ENCODE measurements at places on chromosomes 1 and 21.

DNA sequence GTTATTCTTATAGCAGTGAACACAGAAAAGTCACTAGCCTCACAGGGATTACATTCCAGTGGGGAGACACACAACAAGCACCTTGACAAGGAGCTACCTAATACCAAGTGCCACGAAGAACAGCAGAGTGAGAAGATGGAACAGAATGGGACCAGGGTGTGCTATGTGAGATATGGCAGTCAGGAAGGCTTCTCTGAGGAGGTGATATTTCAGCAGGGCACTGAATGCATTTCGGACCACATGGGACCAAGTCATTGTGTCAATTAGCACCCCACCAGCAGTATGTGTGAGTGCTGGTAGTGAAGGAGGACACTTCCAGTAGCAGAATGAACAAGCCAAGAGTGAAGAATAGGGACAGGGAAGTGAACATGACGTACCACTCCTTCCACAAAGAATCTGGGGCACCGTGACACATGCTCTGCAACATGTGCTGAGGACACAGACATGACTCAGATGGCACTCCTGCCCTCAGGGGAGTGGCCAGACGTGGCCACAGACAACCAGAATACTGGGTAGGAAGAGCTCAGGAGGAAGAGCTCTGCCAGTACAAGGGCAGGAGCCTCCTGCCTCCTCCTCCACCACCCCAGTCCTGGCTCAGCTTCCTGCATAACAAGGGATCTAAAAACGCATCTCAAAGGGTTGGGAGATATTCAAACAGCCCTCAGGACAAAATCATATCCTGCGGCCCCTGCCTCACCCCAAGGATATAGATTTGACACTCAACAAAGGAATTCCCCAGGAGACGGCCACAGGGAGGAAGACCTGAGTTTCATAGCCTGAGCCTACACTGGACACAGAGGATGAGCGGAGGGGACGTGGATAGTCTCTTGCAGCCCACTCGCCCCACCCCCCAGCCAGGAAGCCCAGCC, 102.5 kb downstream of the TRABD2B start:
- no peak for DNase-seq
- no peaks in the 10 kb centered on the region for H3K27me3 ChIP-seq
- peaks cover 6% of the 10 kb centered on the region for H3K4me1 ChIP-seq
- H3K27ac ChIP-seq: no peak overlapping the region
- no peak overlapping the region for H3K4me3 ChIP-seq

DNA sequence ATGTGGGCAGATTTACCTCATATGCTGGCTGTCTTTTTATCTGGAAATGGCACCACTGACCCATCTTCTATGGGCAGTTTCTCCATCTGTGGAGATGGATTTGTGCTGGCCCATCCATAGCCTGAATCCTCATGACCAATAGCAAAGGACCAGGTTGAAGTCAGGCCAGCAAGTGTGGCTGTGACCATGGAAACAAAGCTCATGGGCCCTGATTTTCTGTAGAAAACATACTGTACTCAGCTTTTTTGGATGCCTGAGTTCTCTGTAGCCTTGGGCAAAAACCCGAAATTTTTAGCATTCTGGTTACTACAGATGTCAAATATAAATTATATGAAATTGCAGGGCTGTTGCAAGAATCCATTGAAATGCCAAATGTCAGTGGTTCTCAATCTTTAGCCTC, 155.0 kb downstream of the PLXNA2 start:
- H3K27me3 ChIP-seq: no peaks in the 10 kb centered on the region
- peaks cover 26% of the 10 kb centered on the region for H3K36me3 ChIP-seq
- H3K4me1 ChIP-seq: peaks cover 55% of the 10 kb centered on the region
- no peak for DNase-seq
- no peak overlapping the region for H3K4me3 ChIP-seq

DNA sequence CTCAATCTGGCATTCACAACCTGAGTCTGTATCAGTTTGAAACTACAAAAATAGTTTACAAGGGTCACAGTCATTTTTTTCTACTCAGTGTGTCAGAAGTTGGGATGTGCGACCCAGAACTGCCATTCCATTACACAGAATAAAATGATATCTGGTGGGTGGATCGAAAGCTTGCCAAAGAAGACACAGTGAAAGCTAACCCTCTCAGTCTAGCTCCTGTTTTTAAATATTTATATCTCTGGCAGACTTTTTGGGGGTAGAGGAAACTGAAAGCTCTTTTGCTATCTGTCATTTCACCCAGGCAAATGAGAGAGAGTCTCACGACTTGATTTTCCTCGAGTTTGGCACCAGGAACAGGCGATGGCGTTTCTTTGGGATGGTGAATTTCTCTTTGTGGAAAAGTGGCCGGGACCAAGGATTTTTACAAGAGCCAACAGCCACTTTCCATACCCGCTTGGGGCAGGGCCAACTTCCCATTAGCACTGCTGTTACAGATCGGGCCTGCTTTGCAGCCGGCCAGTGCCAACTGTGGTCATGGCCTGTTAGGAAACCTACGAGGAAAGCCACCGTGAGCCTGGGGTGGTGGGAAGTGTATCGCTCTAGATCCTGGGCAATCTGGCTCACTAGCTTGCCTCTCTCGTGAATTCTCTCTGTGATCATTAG, 185.5 kb upstream of the NFIA start:
- no peak overlapping the region for H3K27ac ChIP-seq
- H3K36me3 ChIP-seq: no peaks in the 10 kb centered on the region
- H3K27me3 ChIP-seq: peaks cover 4% of the 10 kb centered on the region
- no peak overlapping the region for H3K4me3 ChIP-seq

DNA sequence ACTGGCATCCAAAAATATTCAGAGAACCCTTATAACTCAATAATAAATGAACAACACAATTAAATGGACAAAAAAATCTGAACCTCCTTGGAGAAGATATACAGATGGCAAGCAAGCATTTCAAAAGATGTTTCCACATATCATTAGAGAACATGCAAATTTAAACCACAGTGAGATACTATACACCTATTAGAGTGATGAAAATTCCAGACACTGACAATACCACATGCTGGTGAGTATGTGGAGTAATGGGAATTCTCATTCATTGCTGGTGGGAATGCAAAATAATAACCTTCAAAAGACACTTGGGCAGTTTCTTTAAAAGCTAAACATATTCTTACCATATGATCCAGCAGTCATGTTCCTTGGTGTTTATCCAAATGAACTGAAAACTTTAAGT, 46.1 kb downstream of the HS2ST1 start:
- peaks cover 5% of the 10 kb centered on the region for H3K4me1 ChIP-seq
- H3K27me3 ChIP-seq: no peaks in the 10 kb centered on the region
- peaks cover 31% of the 10 kb centered on the region for H3K36me3 ChIP-seq

- H3K4me3 ChIP-seq: no peak overlapping the region
- no peaks in the 10 kb centered on the region for H3K36me3 ChIP-seq
- H3K27me3 ChIP-seq: no peaks in the 10 kb centered on the region
- peaks cover 6% of the 10 kb centered on the region for H3K4me1 ChIP-seq
- no peak for DNase-seq
These were observed 1.1 kb downstream of the TNFRSF4 start for GRCh38 chr1:1212780-1213344.

GRCh38 chr1:179142889-179143299, 61.0 kb downstream of the TOR3A start:
- H3K27me3 ChIP-seq: no peaks in the 10 kb centered on the region
- DNase-seq: no peak
- H3K36me3 ChIP-seq: peaks cover 15% of the 10 kb centered on the region
- peaks cover 19% of the 10 kb centered on the region for H3K4me1 ChIP-seq

- no peak overlapping the region for H3K27ac ChIP-seq
- H3K36me3 ChIP-seq: no peaks in the 10 kb centered on the region
- no peaks in the 10 kb centered on the region for H3K27me3 ChIP-seq
- H3K4me3 ChIP-seq: no peak overlapping the region
- DNase-seq: no peak
These were observed 1379.1 kb upstream of the ADGRL4 start for GRCh38 chr1:80385650-80386049.

GRCh38 chr1:23895082-23895481, 18.1 kb downstream of the CNR2 start:
- H3K4me3 ChIP-seq: no peak overlapping the region
- no peak for DNase-seq
- H3K27ac ChIP-seq: no peak overlapping the region
- no peaks in the 10 kb centered on the region for H3K36me3 ChIP-seq
- peaks cover 14% of the 10 kb centered on the region for H3K27me3 ChIP-seq

GRCh38 chr1:53561503-53562105, 102.4 kb downstream of the DMRTB1 start:
- H3K4me1 ChIP-seq: peaks cover 5% of the 10 kb centered on the region
- no peak overlapping the region for H3K27ac ChIP-seq
- no peaks in the 10 kb centered on the region for H3K27me3 ChIP-seq
- H3K4me3 ChIP-seq: no peak overlapping the region

- peaks cover 31% of the 10 kb centered on the region for H3K36me3 ChIP-seq
- no peak overlapping the region for H3K4me3 ChIP-seq
- peak; percentile 53 for DNase-seq
- no peaks in the 10 kb centered on the region for H3K27me3 ChIP-seq
- peaks cover 5% of the 10 kb centered on the region for H3K4me1 ChIP-seq
- no peak overlapping the region for H3K27ac ChIP-seq
These were observed 9.2 kb upstream of the KCNQ4 start for GRCh38 chr1:40774266-40774998.

DNA sequence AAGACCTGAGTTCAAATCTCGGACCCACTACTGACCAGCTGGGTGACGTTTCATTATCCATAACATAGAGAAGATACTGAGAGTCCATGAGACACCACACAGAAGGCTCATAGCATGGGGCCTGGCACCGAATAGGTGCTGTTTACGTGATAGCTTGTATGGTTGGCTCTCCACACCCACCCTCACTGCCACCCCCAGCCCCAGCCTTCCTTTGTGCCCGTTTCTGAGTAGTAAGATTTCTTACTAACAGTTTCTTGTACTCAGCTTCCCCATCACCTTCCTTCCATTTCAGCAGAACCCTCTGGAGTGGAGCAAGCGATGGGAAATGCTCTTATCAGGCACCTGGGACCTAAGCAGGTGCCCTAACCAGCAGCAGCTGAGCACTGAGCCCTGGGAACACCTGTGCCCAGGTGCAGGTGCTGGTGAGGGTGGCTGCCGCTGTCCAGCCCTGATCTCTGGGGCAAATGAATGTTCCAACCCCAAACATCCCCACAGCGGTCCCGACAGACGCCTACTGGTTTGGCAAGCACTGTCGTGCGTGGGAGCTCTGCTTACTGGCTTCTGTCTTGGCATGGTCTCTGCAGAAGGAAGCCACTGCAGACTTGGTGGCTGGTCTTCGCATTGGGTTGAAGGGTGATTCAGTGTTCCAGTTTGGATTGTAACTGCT, 225.4 kb downstream of the CAMTA1 start:
- DNase-seq: no peak
- no peaks in the 10 kb centered on the region for H3K36me3 ChIP-seq
- H3K27ac ChIP-seq: no peak overlapping the region
- H3K4me3 ChIP-seq: no peak overlapping the region

DNA sequence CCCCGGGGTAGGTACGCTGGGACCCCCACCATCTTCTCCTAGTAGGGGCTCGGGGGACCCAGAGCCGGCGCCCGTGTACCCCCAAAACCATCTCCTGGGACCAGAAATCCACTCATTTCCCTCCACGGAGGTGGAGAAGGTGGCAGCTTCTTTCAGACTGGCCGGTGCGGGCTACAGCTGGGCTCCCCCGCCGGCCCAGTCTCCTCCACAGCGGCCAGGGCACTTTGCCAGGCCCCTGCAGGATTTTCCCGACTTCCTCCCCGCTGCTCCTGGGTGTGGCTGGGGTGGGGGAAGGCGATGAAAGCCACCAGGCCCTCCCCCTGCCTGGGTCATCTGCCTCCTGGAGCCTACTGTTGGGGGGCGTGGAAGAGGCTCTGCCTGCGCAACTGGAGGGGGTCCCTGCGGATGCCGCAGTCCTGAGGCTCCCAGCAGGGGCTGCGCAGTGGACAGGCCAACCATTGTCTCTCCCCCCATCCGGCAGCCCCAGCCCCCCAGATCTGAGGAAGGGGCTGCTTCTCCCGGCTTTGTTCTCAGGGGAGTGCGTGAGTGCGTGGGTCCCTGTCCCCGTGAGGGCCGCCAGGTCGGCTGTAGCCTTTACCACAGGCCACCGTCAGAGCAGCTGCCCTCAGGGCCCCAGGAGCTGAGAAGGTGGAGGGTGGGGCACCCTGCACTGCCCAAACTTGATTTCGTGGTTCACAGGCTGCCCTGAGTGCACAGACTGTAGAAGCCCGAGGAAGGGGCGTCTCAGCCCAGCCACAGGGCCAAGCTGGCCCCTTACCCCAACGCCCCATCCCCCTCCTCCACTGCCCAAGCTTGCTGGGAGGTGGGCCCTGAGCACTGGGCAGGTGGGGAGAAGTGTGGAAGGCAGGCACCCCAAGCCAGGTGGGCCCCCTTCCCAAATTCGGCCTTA, 1.3 kb downstream of the AGRN start:
- no peaks in the 10 kb centered on the region for H3K36me3 ChIP-seq
- H3K27ac ChIP-seq: no peak overlapping the region
- peak overlapping the region; percentile 79 for H3K4me3 ChIP-seq
- peaks cover 20% of the 10 kb centered on the region for H3K4me1 ChIP-seq

- no peaks in the 10 kb centered on the region for H3K36me3 ChIP-seq
- no peak overlapping the region for H3K4me3 ChIP-seq
- H3K27me3 ChIP-seq: peaks cover 22% of the 10 kb centered on the region
- no peak overlapping the region for H3K27ac ChIP-seq
- no peaks in the 10 kb centered on the region for H3K4me1 ChIP-seq
These were observed 44.9 kb downstream of the FOXD2 start for GRCh38 chr1:47482786-47483185.

GRCh38 chr1:208781391-208782045, 537.3 kb upstream of the PLXNA2 start:
- no peak for DNase-seq
- H3K27me3 ChIP-seq: no peaks in the 10 kb centered on the region
- H3K36me3 ChIP-seq: no peaks in the 10 kb centered on the region
- no peaks in the 10 kb centered on the region for H3K4me1 ChIP-seq

GRCh38 chr1:244545511-244545910, 84.4 kb downstream of the CATSPERE start:
- no peak for DNase-seq
- no peak overlapping the region for H3K4me3 ChIP-seq
- H3K27me3 ChIP-seq: no peaks in the 10 kb centered on the region
- peaks cover 6% of the 10 kb centered on the region for H3K36me3 ChIP-seq
- no peak overlapping the region for H3K27ac ChIP-seq

GRCh38 chr1:63701187-63701586, 72.6 kb upstream of the ROR1 start:
- no peak overlapping the region for H3K4me3 ChIP-seq
- peaks cover 19% of the 10 kb centered on the region for H3K4me1 ChIP-seq
- peak overlapping the region; percentile 21 for H3K27ac ChIP-seq
- no peak for DNase-seq
- H3K27me3 ChIP-seq: no peaks in the 10 kb centered on the region
